NCI-H774 (cell line): ENCODE measurements at places on chromosomes 11 and 22.

DNA sequence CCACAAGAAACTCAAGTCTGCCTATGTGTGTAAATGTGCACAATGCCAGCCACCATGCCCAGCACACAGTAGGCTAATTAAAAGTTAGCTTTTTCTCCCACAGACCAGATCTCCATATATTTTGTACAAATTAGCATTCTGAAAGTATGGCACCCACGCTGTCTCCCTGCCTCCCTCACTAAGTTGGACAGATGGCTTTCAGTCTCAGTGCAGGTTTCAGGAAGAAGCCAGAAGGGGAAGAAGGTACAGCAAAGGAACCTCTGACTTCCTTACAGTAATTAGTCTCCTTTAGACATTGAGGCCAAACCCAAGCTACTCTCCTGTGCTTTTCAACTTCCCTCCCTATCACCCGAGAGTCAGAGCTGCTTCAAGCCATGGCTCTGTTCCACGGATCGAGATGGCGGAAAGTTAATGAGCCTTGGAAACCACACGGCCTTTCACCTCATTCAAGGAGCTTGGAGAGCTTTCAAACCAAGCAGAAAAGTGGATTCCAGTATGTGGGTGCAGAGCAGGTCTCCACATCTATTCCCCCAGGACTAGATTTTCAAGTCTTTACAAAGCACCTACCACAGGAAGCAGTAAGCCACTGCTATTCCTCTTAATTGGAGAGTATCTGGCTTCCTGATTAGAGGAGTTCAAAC lies 221.1 kb upstream of the NARS2 start:
- no peak for DNase-seq

GRCh38 chr11:11411401-11411985 lies 58.4 kb upstream of the CSNK2A3 start:
- DNase-seq, result no peak

DNA sequence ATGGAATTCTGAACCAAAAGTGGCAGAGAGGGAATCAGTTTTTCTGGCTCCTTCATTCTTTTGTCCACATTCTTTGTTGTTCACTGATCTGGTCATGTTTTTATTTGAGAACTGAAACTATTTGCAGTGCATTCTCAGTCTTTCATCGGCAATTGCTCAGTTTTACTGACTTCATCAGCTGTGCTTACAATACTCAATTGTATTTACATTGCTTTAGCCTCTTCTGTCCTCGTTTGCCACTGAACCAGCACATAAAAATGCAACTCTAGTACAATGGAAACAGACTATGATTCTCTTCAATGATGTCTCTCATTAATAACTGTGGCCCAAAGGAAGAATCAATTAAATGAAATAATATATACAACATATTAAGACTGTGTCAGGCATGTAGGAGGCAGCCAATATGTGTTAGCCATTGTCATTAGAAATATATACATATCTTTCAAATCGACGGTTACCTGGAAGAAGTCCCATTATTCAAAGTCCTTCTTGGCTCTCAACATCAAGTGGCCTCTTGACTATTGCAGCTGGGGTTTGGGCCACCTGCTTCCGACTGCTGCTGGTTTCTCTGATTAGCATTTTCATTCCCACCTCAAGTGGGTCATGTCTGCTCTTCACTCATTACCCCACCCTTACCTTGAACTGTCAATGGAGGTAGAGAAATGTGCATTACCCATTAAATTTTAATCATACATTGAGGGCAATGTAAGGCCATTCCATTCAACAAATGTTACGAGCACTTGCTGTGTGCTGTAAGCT lies 600.1 kb downstream of the INSC start:
- DNase-seq, result peak; percentile 93

DNA sequence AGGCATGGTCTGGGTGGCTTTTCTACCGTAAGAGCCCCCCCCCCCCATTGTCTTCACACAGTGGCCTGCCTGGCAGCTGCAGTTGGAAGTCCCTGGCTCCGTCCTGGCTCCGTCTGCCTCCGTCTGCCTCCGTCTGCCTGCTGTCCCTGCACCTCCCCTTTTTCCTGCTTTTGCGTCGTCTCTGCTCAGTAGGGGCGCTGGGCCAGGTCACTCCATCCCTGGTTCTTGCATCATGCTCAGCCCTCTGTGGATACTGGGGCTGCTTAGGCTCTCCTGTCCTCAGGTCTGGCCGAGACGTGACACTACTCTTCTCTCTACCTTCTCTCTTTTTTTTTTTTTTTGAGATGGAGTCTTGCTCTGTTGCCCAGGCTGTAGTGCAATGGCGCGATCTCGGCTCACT lies 27.8 kb downstream of the AP2A2 start:
- DNase-seq, result no peak

DNA sequence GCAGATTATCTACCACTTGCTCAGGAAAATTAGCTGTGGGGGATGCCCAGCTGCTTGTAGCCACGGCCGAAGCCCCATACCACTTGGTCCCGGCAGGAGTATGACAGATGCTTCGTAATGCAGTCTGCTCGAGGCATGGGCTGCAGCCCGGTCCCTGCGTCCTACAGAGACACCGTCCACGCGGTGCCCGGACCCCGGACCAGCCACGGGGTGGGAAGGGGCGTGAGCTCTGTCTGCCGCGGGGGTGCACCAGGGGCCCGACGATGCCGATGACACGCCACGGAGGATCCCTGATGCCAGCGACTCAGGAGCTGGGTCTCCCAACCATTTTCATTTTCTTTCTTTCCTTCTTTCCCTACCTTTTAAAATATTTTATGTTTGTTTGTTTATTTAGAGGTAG lies 30.0 kb downstream of the SLC25A17 start:
- DNase-seq, result no peak

DNA sequence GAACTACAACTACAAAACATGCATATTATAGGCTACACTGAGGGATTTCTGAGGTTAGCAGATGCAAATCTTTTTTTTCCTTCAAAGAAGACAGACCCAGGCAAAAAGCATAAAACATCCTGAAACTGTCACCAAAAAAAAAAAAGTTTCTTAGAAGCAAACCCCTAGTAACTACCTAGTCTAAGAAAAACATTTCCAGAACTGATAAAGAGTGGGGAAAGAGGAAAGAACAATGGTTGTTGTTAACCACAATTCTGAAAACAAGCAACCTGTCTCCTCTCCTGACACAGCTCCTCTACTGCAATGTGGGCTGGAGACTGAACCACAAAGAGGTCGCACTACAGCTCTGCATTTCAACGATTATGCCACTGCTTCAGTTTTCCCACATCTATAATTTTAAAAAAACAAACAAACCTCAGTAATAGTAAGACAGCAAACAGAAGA lies 15.0 kb downstream of the DENND5A start:
- DNase-seq, result no peak

GRCh38 chr22:27205492-27206373 lies 548.3 kb downstream of the MIAT start:
- no peak for DNase-seq

GRCh38 chr22:30423301-30423958 lies 2.1 kb upstream of the MTFP1 start:
- DNase-seq, result no peak

DNA sequence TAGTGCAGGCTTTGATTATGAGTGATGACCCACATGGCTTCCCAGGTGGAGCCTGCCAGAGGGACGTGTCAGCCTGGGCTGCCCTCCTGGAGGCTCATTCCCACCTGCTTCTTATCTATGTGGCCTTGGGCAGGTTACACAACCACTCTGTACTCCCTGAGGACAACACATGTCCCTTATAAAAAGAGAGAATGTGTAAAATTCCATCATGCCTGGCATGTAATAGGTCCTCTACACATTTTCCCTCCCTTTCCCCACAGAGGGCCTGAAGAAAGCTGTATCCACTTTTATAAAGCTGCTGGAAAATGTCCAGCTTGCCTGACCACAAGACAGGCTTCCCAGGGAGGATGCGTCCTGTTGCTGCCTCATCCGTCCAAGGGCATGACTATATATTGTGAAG lies 55.0 kb upstream of the VSTM5 start:
- DNase-seq, result no peak

DNA sequence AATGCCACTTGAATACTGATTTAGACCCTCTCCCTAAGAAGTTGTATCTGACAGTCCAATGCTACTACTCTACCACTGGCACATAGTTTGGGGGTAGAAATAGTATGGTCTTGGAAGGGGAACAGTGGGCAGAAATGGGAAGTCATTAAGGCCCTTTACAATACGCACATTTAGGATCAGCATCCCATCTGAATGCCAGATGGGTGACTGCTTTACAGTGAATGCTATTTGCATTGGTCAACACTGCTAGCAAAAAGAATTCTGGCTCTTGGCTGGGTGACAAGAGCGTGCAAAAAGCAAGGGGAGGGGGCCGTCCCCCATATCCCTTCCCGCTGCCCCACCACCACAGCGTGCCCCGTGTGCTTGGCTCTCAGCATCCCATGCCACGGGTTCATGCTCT lies 104.7 kb upstream of the BID start:
- no peak for DNase-seq

DNA sequence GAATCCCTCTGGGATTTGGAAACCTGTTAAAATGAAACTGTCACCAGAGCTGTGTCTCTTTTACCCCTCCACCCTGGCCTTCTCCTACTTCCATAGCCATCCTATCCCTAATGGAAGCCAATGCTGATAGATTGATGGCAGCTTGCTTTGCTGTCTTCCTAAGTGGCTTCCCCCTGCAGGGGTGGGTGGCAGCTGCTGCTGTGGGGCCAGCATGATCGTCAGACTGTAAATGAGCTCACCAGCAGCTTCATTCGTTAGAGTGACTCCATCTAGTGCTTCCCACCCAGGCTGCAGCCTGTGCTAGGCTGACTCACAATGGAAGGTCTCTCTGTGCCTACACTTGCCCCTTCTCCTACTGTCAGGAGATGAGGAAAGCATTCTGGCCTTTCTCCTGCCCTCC lies 311.0 kb downstream of the BUD13 start:
- no peak for DNase-seq

DNA sequence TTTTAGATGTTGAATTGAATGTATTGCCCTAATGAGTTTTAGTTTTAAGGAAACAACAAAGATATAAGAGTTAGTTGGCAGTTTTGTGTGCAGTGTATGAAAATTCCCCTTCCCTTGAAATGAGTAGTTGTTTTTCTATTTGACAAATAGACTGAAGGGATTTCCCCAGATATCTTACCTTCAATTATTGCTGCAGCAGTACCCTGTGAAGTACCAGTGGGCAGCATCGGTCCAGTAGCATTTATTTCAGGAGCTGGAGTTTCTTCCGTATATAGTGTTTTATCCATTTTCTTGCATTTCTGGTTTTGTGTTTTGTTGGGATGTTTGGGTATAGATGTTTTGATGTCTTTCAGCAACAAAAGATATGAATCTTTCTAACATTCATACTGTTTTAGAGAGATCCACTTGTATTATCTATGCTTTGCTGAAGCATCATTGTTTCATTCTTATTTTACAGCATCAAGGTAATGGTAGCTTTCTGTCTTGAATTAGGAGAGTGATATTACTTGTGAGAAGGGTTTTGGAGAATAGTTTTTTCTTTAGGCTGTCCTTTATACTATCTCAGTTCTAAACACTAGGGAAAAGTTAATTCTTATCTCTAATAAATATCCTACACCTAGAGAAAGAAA lies 7.4 kb downstream of the KMT2A start:
- DNase-seq, result no peak

DNA sequence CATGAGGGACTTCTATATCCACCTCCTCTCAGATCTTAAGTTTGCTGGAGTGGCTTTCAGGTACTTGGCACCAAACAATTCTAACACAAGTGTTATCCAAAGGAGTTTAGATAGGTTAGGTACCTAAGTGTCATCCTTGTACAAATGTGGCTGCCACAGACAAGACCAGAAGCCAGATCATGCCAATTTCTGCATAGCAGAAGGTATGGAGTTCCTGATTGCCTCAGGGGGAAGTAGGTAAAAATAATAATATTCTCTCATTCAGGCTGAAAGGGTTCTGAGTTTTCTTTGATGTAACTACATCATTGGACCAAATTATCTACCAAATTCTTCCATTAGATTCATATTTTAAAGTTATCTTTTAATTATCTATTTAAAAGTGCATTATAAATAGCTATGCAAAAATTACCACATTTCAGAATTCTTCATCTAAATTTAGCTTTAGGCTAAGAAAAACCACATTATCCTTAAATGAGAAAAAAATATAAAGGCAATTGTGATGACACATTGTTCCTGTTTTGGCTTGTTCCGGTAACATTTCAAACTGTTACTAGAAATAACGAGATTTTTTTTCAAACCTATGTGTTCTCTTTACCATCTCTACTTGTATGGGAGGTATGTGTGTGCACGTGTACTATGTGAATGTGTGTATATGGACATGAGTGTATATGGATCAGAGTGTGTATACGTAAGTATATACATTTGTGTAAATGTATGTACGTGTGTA lies 66.2 kb upstream of the POU2AF2 start:
- DNase-seq, result no peak

GRCh38 chr11:93903989-93904388 lies 53.6 kb upstream of the VSTM5 start:
- no peak for DNase-seq

DNA sequence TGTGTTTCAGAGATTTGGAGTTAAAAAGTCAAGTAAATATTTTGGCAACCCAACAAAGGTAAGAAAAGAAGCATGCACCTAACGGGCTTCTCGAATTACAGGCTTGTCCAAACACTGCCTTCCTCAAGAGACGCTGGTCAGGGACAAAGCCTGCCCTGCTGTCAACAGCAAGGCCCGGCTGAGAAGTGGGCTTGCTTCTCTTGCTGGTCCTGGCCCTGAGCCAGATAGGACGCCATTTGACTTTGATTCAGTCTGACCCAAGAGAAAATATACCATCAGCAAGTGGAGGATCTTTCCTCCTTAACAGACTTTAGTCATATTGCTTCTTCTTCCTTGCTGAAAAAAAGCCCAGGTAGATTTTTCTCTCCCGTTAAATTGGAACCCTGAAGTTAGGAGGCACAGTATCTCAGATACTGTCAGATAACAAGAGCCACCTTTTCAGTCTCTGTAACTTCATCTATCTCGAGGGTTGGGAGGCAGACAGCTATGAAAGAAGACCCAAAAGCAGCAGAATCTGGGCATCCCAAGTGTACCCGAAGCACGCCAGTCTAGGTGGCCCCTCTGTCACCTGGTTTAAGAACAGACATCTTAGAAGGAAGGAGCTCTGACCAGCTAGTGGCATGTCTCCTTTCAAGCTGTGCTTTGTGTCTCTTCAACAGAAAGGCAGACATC lies 57.5 kb downstream of the C22orf31 start:
- no peak for DNase-seq
